ENCODE measurements at places on chromosomes 1 and 21.

DNA sequence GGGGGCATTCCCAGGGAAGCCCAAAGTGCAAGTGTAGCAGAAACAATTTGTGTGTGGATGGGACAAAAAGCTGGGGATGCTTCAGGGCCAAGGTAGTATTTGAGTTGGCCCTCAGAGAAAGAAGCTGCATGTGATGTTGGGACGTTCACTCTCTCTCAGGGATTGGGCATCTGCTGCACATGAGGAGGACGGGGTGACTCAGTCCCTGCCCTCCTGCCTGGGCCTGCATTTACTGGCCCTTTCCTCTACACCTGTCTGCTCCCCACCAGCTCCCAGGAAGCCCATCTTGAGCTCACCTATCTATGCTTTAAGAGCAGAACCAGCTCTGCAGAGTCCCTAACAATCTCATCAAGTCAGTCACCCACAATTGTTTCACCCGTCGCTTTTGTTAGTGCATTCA lies 23.5 kb upstream of the MPZL1 start:
- no peak for DNase-seq

- no peak for DNase-seq
Measured at GRCh38 chr1:91133248-91133647, 111.4 kb upstream of the ZNF644 start.

DNA sequence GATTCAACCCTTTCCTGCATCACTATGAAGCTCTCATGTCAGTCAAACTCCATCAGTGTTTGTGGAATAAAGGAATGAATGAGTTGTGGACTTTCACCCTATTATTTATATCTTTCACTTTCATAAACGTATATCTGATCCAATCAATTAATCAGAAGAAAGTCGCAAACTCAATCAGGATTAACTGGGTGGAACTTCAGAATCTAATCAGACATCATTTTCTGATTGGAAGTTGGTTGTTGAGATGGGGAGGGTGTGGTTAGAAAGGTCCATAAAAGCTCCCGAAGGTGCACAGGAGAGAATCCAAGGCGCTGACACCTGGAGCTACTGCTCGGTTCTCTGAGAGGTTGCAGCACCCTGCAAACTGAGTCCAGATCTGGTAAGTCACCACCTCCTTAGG lies at the start of gene PRAMEF12:
Gene PRAMEF12, plus strand, starts transcription at position 301 of the 400 bp plus-strand sequence. CDS start 1,130 bp downstream, outside the sequence.
- no peak for DNase-seq

- DNase-seq: no peak
Measured at GRCh38 chr1:45623972-45624371, at the start of gene CCDC17. CCDC17 (minus strand) TSS chr1:45624054; CDS start chr1:45623909, 145 bp downstream.

DNA sequence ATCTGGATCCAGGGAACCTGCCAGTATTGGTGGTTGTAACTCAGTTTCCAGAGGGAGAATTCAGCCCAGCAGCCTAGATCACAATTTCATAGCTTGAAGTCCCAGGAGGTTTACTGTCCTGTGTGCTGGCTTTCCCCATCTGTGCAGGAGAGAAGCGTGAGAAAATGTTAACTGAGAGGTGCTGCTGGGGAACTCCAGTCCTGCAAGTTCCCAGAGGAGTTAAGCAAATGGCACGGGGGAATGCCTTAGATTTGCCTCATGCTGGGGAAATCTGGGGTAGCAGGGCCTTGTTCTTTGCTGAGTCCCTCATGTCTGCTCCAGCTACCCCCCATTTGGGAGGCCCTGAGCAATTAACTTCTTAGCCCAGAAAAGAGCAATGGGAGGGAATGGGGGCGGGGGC lies 25.1 kb upstream of the SLAMF6 start:
- DNase-seq: no peak

DNA sequence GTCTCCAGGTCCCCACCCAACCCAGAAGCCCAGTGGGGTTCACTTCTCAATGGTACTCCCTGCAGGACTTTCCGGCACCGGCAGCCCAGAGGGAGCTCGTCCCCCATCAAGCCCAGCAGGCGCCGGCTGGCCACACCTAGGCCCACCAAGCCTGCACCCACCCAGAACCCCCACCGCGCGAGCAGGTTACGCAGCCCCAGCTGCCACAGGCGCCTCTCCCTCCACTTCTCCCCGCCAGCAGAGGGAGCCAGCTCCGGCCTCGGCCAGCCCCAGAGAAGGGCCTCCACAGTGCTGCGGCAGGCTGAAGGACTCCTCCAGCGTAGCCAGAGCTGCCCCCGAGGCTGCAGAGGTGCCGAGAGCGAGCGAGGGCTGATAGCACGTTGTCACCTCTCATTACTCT lies 722.3 kb downstream of the PLA2G4A start:
- DNase-seq: peak; percentile 6

DNA sequence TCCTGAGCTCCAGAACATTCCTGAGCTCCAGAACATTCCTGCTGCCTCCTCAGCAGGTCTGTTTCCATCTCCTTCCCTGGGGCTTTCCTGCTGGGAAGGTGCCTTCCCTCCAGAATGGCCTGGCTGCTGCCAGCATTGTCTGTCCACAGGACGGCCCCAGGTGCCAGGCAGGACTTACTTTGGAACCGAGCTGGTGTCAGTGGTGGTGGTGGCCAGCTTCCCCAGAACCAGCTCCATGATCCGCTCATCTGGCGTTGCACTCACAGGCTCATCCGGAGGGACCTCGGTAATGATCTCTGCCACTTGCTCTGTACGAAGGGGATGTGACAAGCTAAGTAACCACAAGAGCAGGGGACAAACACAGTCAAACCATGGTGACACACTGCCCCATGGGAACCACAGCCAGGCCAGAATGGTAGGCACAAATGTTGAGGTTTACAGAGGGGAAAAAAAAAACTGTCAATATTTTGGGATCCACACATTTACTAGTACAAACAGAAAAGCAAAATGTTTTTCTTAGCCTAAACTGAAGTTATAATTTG lies 41.3 kb downstream of the PRDM15 start:
- DNase-seq: no peak

GRCh38 chr1:234925440-234926263 lies 203.0 kb downstream of the TOMM20 start:
- DNase-seq: peak; percentile 28

- DNase-seq: no peak
Measured at GRCh38 chr1:203368624-203369451, 17.9 kb upstream of the FMOD start.

GRCh38 chr1:112605633-112606327 lies 13.2 kb downstream of the ST7L start:
- DNase-seq: no peak

- no peak for DNase-seq
Measured at GRCh38 chr21:39121600-39122355, 61.5 kb downstream of the PSMG1 start.

DNA sequence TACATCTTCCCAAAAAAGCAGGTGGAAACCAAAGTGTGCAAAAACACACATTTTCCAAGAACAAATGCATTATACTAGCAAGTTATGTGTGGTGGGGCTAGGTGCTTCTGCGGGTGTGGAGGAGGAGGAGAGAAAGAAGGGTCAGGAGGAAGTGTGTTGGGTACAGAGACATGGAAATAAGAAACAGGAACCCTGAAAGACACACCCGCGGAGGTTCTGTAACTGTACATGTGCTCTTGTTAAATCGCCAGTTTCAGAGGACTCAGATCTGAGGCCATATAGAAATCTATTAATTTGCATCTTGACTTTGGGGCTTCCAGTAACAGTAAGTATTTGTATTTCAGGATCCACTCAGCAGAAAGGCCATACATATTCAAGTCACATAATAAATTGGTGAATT lies 30.9 kb downstream of the ERG start:
- DNase-seq: no peak

DNA sequence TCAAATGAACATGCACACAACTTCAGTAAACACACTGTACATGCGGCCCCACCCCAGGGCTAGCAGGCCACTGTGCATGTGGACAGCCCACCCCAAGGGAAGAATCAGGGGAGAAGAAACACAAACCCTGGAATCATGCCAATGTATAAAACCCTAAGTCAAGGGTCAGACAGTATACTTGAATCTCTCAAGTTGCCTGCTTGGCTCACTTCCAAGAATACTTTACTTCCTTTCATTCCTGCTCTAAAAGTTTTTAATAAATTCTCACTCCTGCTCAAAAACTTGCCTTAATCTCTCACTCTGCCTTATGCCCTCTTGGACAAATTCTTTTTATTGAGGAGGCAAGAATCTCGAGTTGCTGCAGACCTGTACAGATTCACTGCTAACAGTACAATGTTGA lies 231.2 kb upstream of the CACYBP start:
- DNase-seq: no peak

DNA sequence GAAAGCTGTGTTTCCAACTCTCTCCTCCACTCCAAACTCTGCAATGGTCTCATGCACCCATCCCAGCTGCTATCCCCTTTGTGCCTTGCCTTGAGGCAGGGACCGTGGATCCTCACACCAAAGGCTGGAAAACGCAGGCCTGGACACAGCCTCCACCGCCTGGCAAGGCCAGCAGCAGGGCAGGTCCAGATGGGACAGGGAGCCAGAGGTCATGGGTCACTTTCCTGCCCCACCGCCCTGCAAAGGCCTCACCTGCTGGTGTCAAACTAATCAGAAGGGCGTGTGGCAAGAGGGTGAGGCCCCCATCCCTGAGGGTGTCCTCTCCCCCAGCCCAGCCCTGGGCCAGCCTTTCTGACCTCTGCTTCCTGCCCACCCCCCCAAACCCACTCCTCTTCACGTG lies 106.3 kb downstream of the PAX7 start:
- DNase-seq: no peak

GRCh38 chr21:36976882-36977651 lies 10.6 kb upstream of the HLCS start:
- DNase-seq: peak; percentile 45

- no peak for DNase-seq
Measured at GRCh38 chr1:1140673-1141072, 24.8 kb upstream of the C1orf159 start.

GRCh38 chr1:110187139-110187890 lies 22.8 kb upstream of the KCNC4 start:
- DNase-seq: no peak

DNA sequence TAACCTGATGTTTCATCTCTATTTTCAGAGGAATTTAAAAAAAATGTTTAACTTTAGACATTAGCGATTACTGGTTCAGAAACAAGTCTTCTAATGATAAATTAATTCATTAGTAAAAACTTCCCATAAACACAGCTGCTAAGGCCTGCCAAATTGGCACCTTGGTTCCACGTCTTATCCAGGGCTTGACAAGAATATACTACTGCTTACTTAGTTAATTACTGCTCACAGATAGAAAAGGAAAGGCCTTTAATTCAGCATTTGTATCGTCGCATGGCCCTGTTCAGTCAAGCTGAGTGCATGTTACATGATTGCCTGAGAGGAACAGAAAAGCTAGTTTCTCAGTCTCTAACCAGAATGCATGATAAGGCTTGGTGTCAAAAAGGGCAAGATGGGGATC lies 84.6 kb downstream of the ADGRL2 start:
- no peak for DNase-seq

DNA sequence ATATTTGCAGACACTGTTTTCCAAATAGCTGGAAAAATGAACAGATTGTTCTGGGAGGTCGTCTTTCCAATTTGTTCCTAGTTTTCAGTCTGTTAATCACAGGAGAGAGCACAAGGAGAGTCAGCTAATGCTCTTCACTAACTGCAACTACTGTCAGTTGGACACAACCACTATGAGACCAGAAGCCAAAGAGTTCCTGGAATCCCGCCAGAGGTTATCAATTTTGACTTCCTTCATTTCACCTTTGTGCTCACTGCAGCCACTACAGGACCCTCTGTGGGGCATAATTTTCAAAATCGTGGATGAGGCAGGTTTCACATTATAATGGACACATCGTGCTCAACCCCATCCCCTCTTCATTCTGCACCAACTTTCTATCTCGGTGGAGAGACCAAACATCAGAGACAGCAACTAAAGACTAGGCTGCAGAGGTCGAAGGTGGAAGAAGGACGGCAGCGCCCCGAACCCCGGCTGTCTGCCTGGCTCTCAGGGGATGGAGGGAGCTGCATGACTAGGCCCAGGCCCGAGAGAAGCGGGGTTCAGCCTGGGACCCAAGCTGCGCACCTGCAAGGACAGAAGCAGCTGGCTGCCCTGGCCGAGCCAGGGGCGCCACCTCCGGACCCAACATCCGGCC lies 602 bp downstream of the KIAA0319L start:
- no peak for DNase-seq

- no peak for DNase-seq
Measured at GRCh38 chr1:230066031-230066430, 1.0 kb upstream of the GALNT2 start.

DNA sequence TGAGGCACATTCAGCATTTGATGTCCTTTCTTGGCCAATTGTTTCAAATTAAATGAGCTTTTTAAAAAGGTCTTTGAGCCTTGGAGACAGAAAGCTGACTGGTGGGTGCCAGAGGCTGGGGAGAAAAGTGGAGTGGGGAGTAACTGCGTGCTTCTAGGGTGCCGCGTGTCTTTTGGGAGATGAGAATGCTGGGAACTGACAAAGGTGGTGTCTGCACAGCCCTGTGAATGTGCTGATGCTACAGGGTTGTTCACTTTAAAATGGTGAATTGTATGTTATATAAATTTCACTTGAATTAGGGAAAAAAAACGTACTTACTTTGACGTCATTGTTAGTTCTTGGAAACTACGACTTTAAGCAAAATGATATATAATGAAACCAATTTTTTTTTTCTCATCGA lies 8.1 kb upstream of the TFF1 start:
- DNase-seq: no peak

DNA sequence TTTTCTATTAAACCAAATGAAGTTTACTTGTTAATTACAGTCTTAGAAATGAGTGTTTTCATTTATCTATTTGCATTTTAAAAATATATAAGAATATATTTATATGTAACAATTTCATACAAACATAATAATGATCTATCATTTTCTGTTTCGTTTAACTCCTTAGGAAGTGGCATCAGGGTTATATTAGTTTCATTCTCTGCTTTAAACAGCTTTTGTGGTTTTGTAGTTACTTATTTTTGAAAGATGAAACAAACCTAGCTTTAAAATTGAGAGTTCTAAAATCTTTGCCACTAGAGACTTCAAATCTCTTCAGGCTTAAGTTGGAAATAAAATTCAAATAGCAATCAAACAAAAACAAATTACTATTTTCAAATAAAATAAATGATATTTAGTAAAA lies 2110.6 kb downstream of the MRPL39 start:
- no peak for DNase-seq

- no peak for DNase-seq
Measured at GRCh38 chr21:33229099-33229783, 497 bp upstream of the IFNAR2 start.

DNA sequence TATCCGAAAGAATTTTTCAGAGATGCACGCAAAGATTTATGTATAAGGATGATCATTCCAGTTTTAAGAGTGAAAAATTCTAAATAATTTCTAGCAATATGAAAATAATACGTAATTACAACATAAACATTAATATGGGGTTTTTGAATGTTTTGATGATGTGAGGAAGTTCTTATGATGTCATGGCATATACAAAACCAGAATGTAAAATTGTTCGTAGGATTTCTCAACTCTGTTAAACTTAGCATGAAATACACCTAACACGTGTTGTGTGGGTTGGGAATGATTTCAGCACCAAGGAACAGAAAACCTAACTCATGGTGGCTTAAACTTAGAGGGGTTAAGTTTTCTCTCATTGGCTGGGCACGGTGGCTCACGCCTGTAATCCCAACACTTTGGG lies 62.2 kb downstream of the MYOM3 start:
- DNase-seq: no peak

All from iPS-NIHi11 (cell line).